ENCODE measurements at places on chromosomes 11 and 22.
A peak's percentile ranks its signal among the peaks of the same experiment; 100 is the strongest.

DNA sequence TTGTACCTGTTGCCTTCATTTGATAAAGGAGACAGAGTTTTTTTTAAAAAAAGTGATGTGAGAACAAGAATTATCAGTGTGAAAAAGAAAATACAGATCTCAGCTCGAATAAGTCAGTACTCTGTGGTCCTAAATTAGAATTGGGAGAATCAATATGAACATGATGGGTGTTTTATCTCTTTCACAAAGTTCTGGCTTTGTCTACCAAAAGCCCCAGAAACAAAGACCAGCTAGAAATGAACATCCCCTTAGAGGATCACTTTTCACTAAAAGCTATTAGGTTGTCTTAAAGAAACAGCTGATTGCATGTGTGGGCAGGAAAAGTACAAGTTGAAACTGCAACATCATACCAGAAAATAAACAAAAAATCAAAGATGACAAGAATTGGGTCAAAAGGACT is 8.4 kb upstream of the ST14 start:
- DNase-seq, result no peak

- DNase-seq, result no peak
These were observed 510.4 kb downstream of the NELL1 start for GRCh38 chr11:21179770-21180169.

DNA sequence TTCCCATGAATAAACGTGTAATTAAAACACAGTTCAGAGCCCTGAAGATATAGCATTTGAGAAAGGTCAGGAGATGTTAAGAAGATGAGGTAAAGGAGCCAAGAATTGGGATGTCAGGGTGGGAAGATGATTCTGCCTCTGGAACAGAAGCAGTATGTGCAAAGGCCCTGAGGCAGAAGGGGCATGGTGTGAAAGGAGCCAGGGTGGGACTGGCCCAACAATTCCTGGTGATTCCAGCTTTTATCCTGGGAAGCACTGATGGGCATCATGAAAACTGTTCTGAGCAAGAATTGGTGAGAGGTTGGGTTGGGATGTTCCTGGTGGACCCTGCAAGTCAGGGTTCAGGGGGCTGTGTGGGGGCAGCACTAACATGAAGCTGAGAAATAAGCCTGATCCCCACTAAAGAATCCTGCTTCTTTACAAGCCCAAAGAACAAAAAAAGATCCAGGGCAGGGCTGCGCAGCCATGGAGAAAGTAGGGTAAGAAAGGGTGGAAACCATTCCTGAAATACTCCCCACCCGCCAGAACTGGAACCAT is 2.5 kb upstream of the FXYD6 start:
- DNase-seq, result no peak

DNA sequence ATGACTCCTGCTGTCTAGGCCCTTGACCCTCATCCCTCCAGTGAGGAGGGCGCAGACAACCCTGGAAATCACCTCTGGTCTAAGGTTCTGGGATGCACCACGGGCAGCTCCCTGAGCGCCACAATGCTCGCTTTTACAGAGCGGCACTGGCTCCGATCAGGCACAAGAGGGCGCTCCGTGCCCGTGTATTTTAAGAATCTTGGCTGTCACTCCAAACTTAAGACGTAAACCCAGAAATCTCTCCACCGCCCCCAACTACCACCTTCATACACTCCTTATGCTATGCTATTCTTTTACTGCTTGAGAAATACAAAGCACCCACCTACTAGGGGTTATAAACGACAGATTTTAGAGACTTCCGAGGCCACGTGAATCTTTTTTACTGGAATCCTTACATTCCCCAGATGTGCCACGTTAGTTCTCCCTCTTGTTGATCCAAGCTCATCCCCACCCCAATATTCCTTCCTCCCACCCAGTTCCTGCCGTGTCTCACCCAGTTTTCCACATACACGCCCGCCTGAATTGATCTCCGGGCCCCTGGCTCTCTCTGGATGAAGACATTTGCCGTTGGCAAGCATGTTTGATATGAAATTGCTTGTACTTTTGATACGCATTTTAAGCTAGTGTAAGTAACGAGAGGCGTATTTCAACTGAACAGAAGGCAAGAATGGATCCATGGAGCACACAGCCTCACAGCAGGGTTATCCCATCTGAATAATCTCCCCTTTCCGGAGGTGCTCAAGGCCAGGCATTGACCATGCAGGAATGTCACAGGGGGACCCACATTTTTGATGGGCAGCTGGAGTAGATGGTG is 453.5 kb downstream of the OPCML start:
- DNase-seq, result no peak

GRCh38 chr11:9616858-9617257 is 43.4 kb downstream of the WEE1 start:
- no peak for DNase-seq

GRCh38 chr11:123193742-123194141 is 1.3 kb downstream of the CLMP start:
- DNase-seq, result no peak

- no peak for DNase-seq
These were observed 163.8 kb downstream of the CHST1 start for GRCh38 chr11:45501392-45502225.

GRCh38 chr11:33696931-33697638 is 3.5 kb downstream of the C11orf91 start:
- DNase-seq, result no peak

- no peak for DNase-seq
These were observed 26.4 kb upstream of the ADORA2A start for GRCh38 chr22:24400726-24401596.

DNA sequence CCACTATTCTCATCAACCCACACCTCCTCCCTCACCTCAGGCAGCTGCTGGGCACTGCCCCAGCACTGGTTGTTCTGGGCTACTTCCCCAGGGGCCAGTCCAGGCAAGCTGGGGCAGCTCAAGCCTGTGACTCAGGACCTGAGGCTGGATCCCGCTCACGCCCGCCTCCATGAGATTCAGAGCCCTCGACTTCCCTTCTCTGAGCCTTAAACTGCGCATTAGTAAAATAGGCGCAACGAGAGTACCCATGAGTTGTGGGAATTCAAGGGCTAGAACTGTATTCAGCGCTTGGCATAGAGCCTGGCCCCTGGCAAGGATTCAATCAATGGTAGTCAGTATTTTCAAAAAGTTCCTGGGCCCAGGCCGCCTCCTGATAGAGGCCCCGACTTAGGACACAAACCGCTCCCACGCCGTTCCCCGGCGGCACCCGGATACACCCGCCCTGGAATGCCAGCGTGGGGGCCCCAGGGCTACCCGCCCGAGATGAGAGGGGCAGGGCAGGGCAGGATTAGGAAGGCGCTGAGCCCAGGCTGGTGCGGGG is 723 bp upstream of the CD82 start:
- DNase-seq, result peak; percentile 51

DNA sequence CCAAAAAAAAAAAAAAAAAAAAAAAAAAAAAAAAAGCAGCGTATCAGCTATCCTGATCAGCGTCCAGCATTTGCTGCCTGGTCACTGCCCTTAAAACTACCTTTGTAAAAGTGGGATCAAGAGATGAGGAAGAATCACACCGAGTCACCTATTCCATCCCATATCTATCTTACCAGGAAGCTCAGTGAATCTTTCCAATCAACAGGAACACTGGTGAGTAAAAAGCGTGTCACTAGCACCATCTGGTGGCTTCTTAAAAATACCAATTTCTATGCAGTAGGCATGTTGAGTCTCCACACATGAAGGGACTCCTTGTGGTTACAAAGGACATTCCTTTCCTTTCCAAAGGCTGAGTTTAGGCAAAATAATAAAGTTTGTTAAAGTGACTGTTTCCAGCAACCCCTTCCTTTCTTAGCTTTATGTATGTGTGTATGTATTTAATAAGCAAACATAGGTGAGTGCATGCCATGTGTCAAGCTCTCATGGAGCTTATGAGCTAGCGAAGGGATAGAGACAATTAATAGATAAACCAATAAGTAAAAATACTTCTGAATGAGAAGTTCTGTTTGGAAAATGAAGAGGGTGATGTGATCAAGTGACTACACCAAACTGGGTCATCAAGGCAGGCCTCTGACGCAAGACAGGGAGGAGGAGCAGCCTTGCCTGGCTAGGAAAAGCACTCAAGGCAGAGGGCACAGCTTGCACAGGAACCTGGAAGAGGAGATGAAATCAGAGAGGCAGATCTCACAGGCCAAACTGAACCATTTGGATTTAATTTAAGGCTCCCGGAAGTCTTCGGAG is 13.9 kb upstream of the TP53AIP1 start:
- DNase-seq, result peak; percentile 14

GRCh38 chr11:75899806-75900205 is 84.8 kb downstream of the UVRAG start:
- no peak for DNase-seq

DNA sequence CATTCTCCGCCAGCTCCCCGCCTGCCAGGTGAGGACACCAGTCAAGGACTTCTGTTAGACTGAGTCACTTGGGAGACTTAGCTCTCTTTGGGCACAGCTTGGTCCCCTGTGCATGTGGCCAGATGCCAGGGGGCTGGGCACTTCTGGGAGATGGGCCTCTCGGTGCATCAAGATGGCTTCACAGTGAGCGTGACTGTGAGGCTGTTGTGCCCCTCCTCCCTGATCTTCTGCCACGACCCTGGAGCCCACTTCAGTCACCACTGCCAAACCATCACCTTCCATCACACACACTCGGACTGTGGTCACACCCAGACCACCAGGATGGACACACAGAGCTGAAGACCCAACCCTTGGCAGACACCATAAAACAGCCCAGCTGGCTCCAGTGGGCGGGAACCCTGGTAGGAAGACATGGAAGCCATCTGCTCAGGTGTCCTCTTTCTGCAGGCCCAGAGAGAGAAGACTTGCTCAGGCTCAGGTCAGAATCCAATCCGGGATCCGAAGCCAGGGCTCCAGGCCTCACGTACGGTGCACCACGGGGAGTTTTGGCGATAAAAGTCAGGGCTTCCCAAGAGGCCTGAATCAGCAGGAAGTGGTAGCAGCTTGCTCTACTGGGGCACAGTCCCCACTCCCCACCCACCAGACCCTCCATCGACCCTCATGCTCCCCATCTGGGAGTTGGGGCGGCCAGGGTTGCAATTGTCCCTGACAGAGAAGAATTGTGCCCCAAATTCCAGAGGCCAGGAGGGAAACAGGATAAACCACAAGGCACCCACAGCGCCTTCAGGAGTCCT is 29.8 kb upstream of the CD5 start:
- no peak for DNase-seq

DNA sequence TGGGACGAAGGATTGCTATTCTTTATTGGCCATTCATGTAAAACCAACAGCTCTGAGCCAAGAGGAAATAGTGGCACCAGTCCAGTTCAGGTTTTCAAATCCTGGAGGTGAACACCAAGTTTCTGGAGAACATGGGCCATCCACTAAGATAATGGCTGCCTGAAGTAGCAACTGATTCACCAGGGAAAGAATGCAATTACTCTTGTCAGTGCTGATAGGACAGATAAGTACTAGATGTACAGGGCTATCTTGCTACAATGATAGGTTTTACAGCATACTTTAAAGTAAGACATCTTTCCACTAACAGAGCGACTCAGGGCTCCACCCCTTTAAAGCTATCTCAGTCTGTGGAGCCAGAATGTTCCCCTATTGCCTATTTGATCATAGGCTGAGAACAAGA is 36.8 kb upstream of the APOA1 start:
- DNase-seq, result no peak

- DNase-seq, result no peak
These were observed 274.2 kb downstream of the CASP12 start for GRCh38 chr11:104624021-104624420.

DNA sequence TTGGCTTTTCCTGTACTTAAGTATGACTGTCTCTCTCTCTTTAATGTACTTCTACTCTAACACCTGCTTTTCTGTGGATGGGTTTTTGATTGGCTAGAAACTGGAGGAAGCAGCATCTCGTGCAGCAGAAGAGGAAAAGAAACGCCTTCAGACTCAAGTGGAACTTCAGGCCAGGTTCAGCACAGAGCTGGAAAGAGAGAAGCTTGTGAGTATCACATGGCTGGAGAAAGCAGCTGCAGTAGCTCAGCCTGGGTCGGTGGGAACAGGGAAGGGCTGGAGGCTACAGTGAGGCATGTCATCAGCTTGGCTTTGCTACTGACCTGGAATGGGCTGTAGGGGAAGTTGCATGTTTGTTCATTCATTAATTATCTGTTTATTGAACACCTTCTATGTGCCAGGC is 74.2 kb downstream of the SWAP70 start:
- no peak for DNase-seq

DNA sequence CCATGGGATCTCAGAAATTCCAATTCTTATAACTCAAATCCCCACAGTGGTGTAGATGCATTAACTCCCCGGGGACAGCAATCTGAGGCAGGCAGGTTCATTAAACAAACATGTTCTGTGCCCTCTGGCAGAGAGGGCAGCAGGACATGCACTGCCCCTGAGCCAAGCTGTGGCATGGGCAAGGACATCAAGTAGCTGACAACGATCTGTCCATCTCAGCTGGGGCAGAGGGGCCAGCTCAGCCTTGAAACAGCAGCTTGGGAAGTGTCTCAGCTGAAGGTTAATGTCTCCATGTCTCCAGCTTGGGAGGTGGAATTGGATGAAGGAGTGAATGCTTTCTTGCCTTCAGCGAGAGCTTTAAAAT is 13.6 kb downstream of the TMEM25 start:
- DNase-seq, result no peak

DNA sequence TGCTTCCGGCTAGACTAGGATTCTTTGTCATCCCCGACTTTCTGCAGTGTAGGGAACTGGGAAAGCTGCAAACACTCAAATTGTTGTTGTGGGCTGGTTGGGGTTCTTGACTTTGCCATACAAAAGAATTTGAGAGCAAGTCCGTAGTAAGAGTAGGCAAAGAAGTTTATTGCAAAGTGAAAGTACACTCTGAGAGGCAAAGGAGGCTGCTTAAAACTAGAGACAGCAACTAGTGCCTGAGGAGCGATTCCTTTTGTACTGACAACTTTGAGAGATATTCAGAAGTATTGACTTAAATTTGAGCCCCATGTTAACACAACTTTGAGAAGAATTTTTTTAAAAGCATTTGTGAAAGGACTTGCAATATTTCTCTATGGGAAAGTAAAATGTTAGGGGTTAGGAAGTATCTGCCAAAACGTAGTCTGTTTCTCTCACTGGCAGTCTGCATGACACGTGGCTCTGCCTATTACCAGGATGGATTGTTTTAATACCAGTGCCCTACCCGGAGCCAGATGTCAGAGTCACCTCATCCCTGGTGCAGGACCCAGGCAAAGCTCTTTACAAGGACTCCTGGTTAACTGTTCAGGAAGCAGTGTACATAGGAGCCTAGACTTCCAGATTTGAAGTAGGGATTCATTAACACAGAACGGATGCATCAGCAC is 85.0 kb upstream of the CLPB start:
- no peak for DNase-seq

DNA sequence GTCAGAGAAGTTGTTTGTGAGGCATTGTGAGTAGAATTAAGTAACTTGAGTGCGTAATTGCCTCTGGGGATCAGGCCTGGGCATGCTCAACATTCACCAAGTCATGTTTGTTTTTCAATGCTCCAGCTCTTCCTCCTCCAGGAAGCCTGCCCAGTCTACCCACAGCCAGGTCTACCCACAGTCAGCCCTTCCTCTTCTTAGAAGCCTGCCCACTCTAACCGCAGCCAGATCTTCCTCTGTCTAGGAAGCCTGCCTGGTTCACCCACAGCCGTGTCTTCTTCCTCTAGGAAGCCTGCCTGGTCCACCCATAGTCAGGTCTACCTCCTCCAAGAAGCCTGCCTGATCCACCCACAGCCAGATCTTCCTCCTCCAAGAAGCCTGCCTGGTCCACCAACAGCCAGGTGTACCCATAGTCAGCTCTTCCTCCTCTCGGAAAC is 25.0 kb downstream of the LRP5 start:
- no peak for DNase-seq
